ENCODE measurements at places on chromosomes 16 and 17. TPM values are rescaled to one million over a fixed set of nuclear protein-coding genes. Genes with fewer than 3 reads are reported as not detected.

DNA sequence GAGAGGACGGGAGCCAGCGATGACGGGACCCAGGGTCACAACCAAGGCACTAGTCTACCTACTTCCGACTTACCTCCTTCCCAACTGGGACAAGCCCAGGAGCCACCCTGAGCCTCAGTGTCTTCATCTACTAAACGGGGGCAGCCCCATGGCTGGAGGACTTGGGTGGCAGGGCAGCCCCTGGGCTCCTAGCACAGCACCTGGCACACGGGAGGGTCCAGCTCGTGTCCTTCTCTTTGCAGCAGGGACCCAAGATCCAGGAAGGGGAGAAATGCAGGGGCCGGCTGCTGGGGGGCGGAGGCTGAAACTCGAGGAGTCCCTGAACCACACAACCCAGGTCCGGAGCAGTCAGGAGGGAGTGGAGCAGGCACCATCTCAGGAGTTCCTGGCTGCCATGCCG, 63.2 kb downstream of the ABR start:
- no peak overlapping the region for H3K4me3 ChIP-seq
- H3K36me3 ChIP-seq: no peaks in the 10 kb centered on the region
- peaks cover 13% of the 10 kb centered on the region for H3K4me1 ChIP-seq
- DNase-seq: no peak

DNA sequence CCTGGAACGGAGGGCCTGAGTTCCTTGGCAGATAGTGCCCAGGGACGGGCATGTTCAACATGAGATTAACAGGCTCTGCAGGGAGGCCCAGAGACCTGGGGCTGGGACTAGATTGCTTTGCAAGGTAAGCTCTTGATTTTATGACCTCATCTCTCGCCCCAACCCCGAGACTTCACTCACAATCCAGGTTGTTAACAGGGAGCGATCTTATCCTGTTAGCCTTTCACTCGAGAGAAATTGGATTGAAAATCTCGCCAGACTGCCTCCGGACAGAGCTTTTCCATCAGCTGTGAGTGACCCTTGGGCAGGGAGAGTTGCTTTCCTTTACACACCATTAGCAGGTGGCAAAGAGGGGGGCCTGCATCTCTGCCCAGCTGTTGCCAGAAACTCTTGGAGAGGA, 521.7 kb upstream of the EEF2KMT start:
- no peak for DNase-seq
- no peaks in the 10 kb centered on the region for H3K36me3 ChIP-seq
- no peak overlapping the region for H3K4me3 ChIP-seq
- H3K4me1 ChIP-seq: no peaks in the 10 kb centered on the region
- no peak overlapping the region for H3K27ac ChIP-seq
- H3K27me3 ChIP-seq: no peaks in the 10 kb centered on the region

DNA sequence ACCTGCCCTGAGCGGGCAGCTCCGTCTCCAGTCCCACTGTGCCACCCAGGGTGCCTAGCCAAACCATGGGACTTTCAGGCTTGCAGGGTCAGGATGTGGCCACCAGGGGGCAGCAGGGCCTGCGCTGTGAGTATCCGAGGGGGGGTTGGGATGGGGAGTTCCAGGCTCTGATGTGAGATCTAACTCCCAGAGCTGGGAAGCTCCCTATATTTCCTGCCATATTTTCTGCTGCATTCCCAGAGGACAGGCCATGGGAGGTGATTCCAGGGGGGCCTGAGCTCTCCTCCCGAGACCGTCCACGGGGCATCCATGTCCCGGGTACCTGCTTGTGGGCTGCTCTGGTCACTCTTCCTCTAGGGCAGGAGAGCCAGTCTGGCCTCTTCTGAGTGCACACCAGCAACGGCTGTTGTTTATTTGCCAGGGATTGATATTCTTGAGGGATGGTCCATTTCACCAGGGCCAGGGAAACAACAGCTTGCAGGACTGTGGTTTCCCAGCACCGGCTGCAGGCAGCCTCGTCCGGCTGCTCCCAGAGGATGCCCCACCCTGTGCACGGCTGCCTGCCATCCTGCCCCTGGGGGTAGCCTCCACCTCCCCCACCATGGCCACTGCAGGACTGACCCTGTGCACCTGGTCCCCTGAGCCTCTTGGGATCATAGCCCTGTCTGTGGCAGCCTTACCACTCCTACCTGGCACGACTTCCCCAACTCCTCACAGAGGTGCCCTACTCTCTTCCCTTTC, 1.2 kb downstream of the GPR142 start:
- peak; percentile 99 for DNase-seq
- no peaks in the 10 kb centered on the region for H3K27me3 ChIP-seq
- H3K27ac ChIP-seq: no peak overlapping the region

DNA sequence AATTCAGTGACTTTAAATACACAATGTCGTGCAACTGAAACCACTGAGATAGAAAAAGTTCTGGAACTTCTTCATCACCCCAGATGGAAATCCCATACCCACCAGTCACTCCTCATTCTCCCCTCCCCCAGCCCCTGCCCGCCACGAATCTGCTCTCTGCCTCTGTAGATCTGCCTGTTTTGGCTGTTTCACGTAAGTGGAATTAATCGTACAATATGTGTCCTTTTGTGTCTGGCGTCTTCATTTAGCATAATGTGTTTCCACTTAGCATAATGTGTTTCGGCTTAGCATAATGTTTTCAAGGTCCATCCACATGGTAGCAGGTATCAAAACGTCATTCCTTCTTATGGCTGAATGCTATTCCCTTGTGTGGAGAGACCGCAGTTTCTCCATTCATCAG, 3.5 kb upstream of the SPPL2C start:
- no peaks in the 10 kb centered on the region for H3K36me3 ChIP-seq
- H3K4me1 ChIP-seq: no peaks in the 10 kb centered on the region
- DNase-seq: peak; percentile 58
- no peak overlapping the region for H3K27ac ChIP-seq
- no peaks in the 10 kb centered on the region for H3K27me3 ChIP-seq
- H3K4me3 ChIP-seq: no peak overlapping the region

KRT31 gene
- not detected for total RNA-seq

ARHGDIG gene
- total RNA-seq: not detected

- H3K4me3 ChIP-seq: no peak overlapping the region
- no peaks in the 10 kb centered on the region for H3K27me3 ChIP-seq
- peaks cover 31% of the 10 kb centered on the region for H3K4me1 ChIP-seq
- H3K36me3 ChIP-seq: peaks cover 71% of the 10 kb centered on the region
- peak overlapping the region; percentile 46 for H3K27ac ChIP-seq
Observed at GRCh38 chr17:45265821-45266220, 3.9 kb upstream of the SPATA32 start.

ABCC12 gene
- not detected for total RNA-seq

- peak; percentile 84 for DNase-seq
- H3K4me3 ChIP-seq: no peak overlapping the region
- H3K27me3 ChIP-seq: no peaks in the 10 kb centered on the region
- H3K27ac ChIP-seq: peak overlapping the region; percentile 52
- peaks cover 48% of the 10 kb centered on the region for H3K36me3 ChIP-seq
Observed at GRCh38 chr17:66691644-66692420, 143.1 kb upstream of the CACNG5 start.

DNA sequence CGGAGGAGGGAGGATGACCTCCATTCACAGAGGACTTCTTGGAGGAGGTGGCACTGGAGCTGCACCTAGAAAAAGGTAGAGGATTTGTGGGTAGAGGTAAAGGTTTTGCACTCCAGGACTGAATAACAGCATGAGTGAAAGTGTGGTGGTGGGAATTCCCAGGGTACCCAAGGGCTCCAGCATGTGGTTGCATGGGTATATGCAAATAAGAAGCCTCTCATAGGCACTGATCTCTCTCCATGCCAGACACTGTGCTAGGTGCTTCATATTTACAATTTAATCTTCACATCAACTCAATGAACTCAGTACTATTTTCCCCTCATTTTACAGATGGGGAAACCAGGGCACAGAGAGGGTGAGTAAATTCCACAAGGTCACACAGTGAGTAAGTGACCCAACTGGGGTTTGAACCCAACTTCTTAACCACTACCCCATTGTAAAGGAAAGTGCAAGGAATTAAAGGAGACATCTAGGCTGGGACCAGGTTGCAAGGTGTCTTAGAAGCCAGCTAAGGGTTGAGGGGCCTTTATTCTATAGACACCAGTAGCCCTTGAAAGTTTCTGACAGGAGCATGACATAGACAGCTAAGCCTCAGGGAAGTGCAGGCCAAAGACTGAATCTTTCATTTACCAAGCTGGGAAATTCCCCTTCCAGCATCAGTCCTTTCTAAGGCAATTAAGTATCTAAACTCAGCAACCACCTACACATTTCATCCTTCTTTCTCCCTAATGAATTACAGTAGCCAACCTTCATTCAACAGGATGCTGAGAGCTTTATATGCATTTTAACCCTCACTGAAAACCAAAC, 21.3 kb downstream of the SCNN1B start:
- peaks cover 4% of the 10 kb centered on the region for H3K27me3 ChIP-seq
- H3K36me3 ChIP-seq: no peaks in the 10 kb centered on the region
- no peak overlapping the region for H3K4me3 ChIP-seq
- no peak for DNase-seq
- no peak overlapping the region for H3K27ac ChIP-seq
- H3K4me1 ChIP-seq: no peaks in the 10 kb centered on the region

DNAI2 gene
- not detected for total RNA-seq

DNA sequence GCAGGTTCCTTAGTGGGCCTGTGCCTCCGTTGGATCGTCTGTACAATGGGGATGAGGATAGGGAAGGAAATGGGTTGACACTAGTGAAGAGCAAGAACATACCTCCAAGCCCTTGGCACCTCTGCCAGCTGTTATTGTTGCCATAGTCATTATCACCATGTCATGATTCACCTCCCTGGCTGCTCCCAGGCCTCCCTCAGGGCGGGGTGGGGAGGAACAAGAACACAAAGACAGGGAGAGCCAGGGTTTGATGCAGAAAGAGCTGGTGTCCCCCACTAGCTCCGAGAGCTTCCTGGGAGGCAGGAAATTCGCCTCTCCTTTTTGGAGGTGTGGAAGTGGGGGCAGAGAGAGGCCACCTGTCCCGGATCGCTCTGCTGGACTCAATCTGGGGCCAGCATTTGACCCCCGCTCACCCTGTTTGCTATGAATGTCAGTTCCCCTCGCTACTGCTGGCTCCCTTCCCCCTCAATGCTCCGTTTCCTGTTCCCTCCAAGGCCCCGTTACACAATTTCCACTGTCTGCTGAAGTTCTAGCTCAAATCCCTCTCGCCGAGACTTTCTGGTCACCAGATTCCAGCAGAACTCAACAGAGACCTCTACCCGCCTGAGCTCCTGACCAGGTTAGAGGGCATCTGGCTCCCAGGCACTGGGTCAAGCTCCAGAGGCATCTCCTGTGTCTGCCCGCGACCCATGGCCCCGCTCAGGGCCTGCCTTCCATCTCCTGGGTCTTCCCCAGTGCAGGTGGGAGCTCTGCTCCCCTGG, 9.1 kb downstream of the TIMP2 start:
- peak overlapping the region; percentile 7 for H3K4me3 ChIP-seq
- H3K4me1 ChIP-seq: peaks cover 18% of the 10 kb centered on the region
- H3K27ac ChIP-seq: peak overlapping the region; percentile 56
- peaks cover 5% of the 10 kb centered on the region for H3K36me3 ChIP-seq

MRPL58 gene
- total RNA-seq: 21.2 TPM

DNA sequence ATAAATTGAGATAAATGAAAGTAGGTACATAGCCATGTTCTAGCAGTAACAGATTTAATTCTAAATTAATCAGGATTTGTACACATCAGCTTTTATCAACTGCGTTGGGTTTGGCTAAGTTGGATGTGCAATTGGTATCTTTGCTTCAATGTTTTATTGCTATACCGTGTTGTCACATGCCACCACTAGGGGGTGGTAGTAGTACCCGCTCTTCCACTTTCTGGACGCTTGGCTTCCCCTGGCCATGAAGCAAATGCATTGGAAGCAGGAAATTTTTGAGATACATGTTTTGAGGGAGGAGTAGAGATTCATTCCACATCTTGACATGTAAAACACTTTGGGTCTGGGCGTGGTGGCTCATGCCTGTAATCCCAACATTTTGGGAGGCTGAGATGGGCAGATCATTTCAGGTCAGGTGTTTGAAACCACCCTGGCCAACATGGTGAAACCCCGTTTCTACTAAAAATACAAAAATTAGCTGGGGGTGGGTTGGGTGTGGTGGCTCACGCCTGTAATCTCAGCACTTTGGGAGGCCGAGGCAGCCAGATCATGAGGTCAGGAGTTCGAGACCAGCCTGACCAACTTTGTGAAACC, 58.6 kb downstream of the EMP2 start:
- H3K36me3 ChIP-seq: peaks cover 6% of the 10 kb centered on the region
- DNase-seq: peak; percentile 90
- no peaks in the 10 kb centered on the region for H3K4me1 ChIP-seq

DNA sequence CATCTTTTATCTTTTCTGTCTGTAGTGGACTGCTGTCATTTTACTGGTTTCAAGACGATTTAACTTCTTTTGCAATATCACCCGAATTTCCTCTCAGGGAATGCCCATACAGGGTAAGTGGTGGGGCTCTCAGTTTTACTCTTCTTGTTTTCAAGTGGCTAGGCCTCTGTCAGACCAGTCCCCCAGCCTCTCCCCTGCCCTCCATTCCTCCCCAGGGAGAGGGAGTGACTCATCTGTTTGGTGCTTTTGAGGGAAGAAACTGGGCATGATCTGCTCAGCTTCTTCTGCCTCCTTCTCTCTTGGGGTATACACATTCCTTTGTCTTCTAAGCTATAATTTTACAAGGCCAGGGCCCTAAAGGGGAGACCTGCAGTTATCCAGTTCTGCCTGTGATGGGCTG, 332.0 kb downstream of the CBLN1 start:
- H3K4me1 ChIP-seq: peaks cover 4% of the 10 kb centered on the region
- no peaks in the 10 kb centered on the region for H3K27me3 ChIP-seq
- no peak overlapping the region for H3K4me3 ChIP-seq
- DNase-seq: no peak
- H3K36me3 ChIP-seq: no peaks in the 10 kb centered on the region

DNA sequence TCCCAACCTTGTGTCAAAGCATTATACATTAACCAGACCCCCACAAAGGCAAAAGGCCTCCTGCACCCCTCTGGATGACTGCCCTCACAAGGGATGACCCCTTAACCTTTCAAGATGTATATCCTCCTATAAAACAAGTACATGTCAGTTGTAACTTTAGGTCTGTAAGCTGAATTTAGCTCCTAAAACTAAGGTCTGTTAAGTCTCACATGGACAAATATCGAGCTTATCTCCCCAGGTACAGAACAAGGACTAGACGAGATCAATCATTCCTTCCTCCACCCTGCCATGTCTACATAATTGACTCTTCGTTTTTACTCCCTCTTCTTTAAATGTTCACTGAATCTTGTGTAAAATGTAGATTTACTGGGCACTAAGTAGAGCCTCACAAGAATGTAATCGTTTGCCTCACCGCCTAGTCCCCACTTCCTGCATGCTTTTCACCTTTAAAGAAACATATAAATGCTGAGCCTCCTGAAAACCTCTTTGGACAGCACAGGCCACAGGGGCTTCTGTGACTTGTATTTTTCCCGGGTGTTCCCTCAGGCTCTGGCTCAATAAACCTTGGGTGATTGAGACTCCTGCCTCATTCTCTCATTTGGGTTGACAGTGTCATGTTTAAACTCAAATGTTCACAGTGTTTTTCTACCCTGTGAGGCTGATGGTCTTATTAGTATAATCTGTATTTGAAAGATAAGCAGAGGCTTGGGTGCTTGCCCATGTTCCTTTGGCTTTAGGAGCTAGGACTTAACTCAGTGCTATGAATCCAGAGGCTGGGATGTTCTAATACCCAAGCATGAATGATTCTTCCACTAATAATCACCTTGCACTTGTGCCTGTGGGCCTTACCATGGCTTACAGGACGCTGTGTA, 37.6 kb downstream of the MMD start:
- H3K27me3 ChIP-seq: no peaks in the 10 kb centered on the region
- no peak overlapping the region for H3K27ac ChIP-seq
- H3K4me3 ChIP-seq: no peak overlapping the region
- H3K36me3 ChIP-seq: no peaks in the 10 kb centered on the region
- DNase-seq: no peak

ALOX12 gene
- not detected for total RNA-seq

GRCh38 chr17:36505171-36505570, 18.7 kb downstream of the ZNHIT3 start:
- H3K4me1 ChIP-seq: no peaks in the 10 kb centered on the region
- no peaks in the 10 kb centered on the region for H3K27me3 ChIP-seq
- no peak overlapping the region for H3K4me3 ChIP-seq
- H3K36me3 ChIP-seq: peaks cover 53% of the 10 kb centered on the region
- no peak overlapping the region for H3K27ac ChIP-seq
- DNase-seq: no peak

All from osteoblast (primary cell).